Gastroesophageal sphincter (tissue), 4 donors: ENCODE measurements at places on chromosomes 1 and 21. TPM values are rescaled to one million over a fixed set of nuclear protein-coding genes. Genes with fewer than 3 reads are reported as not detected.

GRCh38 chr1:41444785-41445184 lies 39.7 kb downstream of the EDN2 start:
- H3K36me3 ChIP-seq: no peaks in the 10 kb centered on the region
- no peaks in the 10 kb centered on the region for H3K27me3 ChIP-seq
- no peak overlapping the region for H3K4me3 ChIP-seq
- no peak overlapping the region for H3K27ac ChIP-seq
- H3K4me1 ChIP-seq: no peaks in the 10 kb centered on the region

DNA sequence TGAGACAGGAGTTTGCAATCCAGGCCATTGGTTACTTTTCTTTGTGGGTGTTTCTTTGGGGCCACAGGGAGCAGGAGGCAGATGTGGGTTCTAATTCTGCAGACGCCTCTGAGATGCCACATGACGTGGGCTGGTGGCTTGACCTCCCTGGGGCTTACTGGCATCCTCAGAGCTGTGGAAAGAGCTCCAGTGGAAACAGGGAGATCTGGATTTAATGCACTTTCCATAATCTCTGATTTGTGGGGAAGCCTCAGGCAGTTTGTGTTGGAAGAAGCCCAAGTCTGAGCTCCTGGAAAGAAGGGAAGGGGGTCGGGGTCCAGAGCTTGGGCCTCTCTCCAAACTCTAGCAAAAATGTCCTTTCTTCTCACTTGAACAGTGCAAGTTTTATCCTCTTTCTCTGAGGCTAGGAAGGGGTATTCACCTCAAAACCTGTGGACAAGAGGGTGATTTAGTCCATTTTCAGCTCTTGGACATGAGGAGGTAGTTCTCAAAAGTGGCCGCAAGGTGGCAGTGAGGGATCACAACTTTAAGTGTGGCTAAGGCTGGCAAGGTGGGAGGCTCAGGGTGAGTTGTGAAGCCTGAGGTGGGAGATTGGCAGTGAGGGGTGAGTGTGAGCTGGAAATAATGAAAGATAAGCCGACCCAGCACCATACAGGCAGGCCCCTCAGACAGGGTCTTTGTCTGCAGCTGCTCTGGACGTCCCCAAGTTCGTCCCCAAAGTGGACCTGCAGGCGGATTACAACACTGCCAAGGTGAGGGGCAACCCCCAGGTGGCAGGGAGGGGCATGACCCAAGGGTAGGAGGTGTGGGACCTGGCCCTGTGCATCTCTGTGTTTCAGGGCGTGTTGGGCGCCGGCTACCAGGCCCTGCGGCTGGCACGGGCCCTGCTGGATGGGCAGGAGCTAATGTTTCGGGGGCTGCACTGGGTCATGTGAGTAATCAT lies 9.2 kb downstream of the IKBKE start:
- no peaks in the 10 kb centered on the region for H3K36me3 ChIP-seq
- peak; percentile 58 for ATAC-seq
- no peak overlapping the region for H3K27ac ChIP-seq

DNA sequence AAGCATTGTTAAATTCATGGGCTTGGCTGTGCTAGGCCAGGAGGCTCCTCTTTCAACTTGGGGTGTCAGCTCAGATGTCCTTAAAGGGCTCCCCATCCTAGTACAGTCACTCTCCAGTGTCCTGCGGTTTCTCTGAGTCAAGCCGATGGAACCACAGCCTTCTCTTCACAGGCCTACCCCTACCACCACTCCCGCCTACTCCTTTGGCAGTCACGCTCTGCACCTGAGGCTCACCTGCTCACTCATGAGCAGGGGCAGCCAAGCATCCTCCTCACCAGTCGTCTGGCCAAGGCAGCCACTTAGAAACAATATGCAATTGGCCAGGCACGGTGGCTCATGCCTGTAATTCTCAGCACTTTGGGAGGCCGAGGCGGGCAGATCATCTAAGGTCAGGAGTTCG lies 3.6 kb downstream of the ACOT7 start:
- no peak overlapping the region for H3K4me3 ChIP-seq
- no peaks in the 10 kb centered on the region for H3K36me3 ChIP-seq
- H3K4me1 ChIP-seq: peaks cover 6% of the 10 kb centered on the region
- no peak for ATAC-seq
- no peaks in the 10 kb centered on the region for H3K27me3 ChIP-seq

DNA sequence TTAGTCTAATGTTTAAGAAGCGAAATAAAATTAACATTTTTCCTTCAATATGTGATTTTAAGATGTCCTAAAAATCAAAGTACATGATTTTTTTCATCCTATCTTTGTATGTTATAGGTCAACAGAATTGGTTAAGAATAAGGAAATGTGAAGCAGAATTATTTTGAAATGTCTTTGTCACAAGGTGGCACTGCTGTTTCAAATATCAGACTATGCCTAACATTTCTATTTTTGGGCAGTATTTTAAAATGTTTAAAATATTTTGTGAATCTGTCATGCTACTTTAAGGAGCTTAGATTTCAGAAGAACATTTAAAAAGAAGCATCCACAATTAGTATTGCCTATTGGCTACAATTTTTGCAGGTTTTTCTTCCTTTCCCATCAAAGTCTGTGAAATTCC lies 38.7 kb downstream of the AMY1C start:
- no peaks in the 10 kb centered on the region for H3K27me3 ChIP-seq
- H3K4me3 ChIP-seq: no peak overlapping the region
- no peak overlapping the region for H3K27ac ChIP-seq
- no peak for ATAC-seq
- no peaks in the 10 kb centered on the region for H3K4me1 ChIP-seq
- H3K36me3 ChIP-seq: no peaks in the 10 kb centered on the region

DNA sequence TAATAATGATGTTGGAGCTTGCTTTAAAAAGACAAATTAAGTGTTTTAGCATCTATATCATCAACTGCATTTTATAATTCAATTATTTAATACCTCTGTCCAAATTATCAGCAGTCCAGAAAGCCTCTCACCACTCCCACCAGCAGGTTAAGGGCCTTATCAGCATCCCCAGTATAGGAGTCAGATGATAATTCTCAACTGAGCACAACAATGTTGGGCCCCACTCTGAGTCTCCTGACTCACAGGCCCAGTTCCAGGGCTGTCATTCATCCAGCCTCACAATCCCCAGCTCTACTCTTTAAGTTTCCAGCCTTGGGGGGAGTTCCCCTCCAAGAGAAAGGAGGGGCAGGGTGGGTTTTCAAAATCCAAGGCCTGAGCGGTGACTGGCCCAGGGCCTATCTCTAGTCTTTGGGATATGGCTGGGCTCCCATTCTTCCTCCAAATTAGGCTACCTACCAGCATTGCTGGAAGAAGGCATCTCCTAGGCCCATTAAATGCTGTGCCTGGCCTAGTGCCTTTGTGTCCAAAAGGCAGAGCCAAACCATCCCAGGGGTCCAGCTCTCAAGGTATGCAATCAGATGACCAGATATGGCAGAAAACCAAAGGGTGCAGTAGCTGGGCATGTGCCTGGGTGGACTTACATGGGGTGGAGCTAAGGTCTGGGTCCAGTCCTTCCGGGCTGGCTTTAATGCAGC lies 134.1 kb downstream of the GLUL start:
- H3K4me3 ChIP-seq: no peak overlapping the region
- H3K27ac ChIP-seq: no peak overlapping the region
- ATAC-seq: no peak
- no peaks in the 10 kb centered on the region for H3K27me3 ChIP-seq

- no peaks in the 10 kb centered on the region for H3K27me3 ChIP-seq
- no peak for ATAC-seq
- no peak overlapping the region for H3K4me3 ChIP-seq
- no peak overlapping the region for H3K27ac ChIP-seq
- no peaks in the 10 kb centered on the region for H3K4me1 ChIP-seq
Measured at GRCh38 chr1:94666797-94667196, 125.2 kb upstream of the F3 start.

GRCh38 chr1:61337981-61338848 lies 255.9 kb downstream of the NFIA start:
- H3K4me3 ChIP-seq: peak overlapping the region; percentile 22
- peak overlapping the region; percentile 86 for H3K27ac ChIP-seq
- H3K4me1 ChIP-seq: peaks cover 21% of the 10 kb centered on the region
- H3K36me3 ChIP-seq: peaks cover 2% of the 10 kb centered on the region
- peak; percentile 85 for ATAC-seq

GRCh38 chr1:54442185-54442584 lies 36.0 kb upstream of the SSBP3 start:
- no peaks in the 10 kb centered on the region for H3K36me3 ChIP-seq
- no peak for ATAC-seq
- no peak overlapping the region for H3K4me3 ChIP-seq
- no peaks in the 10 kb centered on the region for H3K27me3 ChIP-seq
- no peaks in the 10 kb centered on the region for H3K4me1 ChIP-seq
- no peak overlapping the region for H3K27ac ChIP-seq

GRCh38 chr1:23825076-23825761 lies at the start of gene HMGCL:
Gene HMGCL (minus strand): TSS chr1:23825429. CDS start chr1:23825415, 14 bp downstream.
- H3K36me3 ChIP-seq: no peaks in the 10 kb centered on the region
- ATAC-seq: peak; percentile 97
- no peaks in the 10 kb centered on the region for H3K27me3 ChIP-seq

DNA sequence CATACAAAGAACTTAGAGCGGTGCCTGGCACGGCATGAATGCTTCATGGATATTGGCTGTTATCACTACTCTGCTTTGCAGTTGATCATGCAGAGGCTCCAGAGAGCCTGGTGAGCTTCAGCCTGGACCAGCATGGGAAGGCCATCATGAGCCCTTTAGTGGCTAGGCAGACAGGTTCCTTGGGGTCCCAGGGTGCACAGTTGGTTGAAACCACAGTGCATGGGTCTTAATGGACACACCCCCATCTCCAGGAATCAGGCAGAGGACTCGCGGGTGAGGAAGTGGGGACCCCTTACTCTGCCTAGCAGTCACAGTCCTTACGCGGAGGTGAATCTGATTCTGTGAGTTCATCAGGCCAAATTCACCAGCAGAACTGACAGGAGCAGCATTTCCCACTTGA lies 1.1 kb downstream of the GJB5 start:
- H3K27ac ChIP-seq: no peak overlapping the region
- H3K36me3 ChIP-seq: no peaks in the 10 kb centered on the region
- peaks cover 37% of the 10 kb centered on the region for H3K27me3 ChIP-seq

- H3K27ac ChIP-seq: peak overlapping the region; percentile 57
- peaks cover 5% of the 10 kb centered on the region for H3K36me3 ChIP-seq
- H3K27me3 ChIP-seq: no peaks in the 10 kb centered on the region
- H3K4me3 ChIP-seq: no peak overlapping the region
- no peak for ATAC-seq
Measured at GRCh38 chr1:226653311-226653921, 85.7 kb downstream of the ITPKB start.

DNA sequence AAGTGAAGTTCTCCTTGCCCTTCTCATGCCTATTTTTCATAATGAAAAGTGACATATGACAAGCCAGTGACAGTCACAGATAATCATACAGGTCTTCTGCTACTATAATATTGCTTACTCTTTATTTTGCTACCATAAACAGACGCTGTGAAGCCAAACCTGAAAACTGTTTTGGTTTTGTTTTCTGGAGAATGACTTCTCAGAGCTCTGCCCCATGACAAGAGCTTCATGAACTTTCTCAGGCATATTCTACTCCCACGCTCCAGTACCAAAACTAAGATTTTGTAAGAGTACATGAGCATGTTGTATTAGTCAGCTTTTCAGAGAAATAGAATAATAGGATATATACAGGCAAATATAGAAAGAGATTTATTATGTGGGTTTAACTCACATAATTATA lies 64.3 kb upstream of the VTCN1 start:
- H3K36me3 ChIP-seq: no peaks in the 10 kb centered on the region
- H3K27me3 ChIP-seq: no peaks in the 10 kb centered on the region
- H3K4me1 ChIP-seq: no peaks in the 10 kb centered on the region
- no peak overlapping the region for H3K4me3 ChIP-seq
- ATAC-seq: no peak

DNA sequence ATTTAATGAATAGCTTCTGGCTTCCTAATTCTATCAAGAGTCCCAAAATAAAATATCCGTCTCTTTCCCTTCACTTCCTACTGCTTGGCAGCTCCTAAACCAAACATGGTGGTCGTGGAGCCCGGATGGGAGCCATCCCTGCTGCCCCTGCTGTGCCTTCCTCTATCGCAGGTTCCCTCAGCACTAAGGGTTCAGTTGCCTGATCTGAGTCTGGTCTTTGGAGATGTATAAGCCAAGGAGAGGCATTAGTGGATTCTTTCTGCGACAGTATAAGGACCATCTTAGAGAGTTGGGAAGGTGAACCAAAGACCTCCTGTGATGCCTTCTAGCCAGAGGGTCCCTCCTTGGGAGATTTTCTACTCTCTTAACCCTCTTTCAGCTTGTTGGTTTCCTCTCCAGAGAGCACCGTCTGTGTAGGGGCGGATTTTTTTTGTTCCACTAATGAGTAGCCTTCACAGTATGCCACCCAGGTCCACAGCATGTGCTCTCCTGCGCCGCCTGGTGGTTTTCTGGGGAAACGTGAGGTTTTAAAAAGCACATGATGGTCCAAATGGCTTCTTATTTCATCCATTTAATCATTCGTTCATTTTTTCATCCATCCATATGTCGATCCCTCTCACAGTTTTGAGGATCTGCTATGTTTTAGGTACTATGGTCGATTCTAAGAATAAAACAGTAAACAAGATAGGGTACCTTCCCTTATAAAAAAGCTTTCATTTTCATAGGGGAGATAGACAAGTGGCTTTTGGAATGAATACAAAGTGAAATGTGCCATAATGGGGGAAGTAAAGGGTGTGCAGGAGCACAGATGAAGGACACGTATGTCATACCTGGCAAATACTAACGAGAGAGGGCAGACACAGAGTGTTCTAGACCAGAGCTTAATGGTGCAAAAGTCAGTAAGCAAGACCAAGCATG lies 71.0 kb downstream of the NFASC start:
- no peak overlapping the region for H3K4me3 ChIP-seq
- ATAC-seq: peak; percentile 77
- H3K27me3 ChIP-seq: no peaks in the 10 kb centered on the region
- H3K27ac ChIP-seq: peak overlapping the region; percentile 65

- peaks cover 25% of the 10 kb centered on the region for H3K36me3 ChIP-seq
- no peak overlapping the region for H3K27ac ChIP-seq
- H3K27me3 ChIP-seq: no peaks in the 10 kb centered on the region
- no peak overlapping the region for H3K4me3 ChIP-seq
- ATAC-seq: no peak
Measured at GRCh38 chr1:108961198-108961597, 2.1 kb downstream of the CLCC1 start.

- H3K27ac ChIP-seq: peak overlapping the region; percentile 92
- H3K36me3 ChIP-seq: no peaks in the 10 kb centered on the region
- H3K4me3 ChIP-seq: no peak overlapping the region
- H3K27me3 ChIP-seq: no peaks in the 10 kb centered on the region
- ATAC-seq: no peak
Measured at GRCh38 chr1:19400875-19401534, 84.3 kb downstream of the CAPZB start.

- no peaks in the 10 kb centered on the region for H3K4me1 ChIP-seq
- H3K27ac ChIP-seq: no peak overlapping the region
- H3K4me3 ChIP-seq: no peak overlapping the region
- H3K27me3 ChIP-seq: peaks cover 63% of the 10 kb centered on the region
- no peaks in the 10 kb centered on the region for H3K36me3 ChIP-seq
Measured at GRCh38 chr1:5161372-5161771, 507.0 kb downstream of the AJAP1 start.

Gene OR2T29
- total RNA-seq: not detected

Gene KRTAP10-8
- total RNA-seq: not detected

Gene ATP5IF1
- total RNA-seq: 266 TPM

Gene KCNN3
- 6.6 TPM for total RNA-seq

Gene IARS2
- total RNA-seq: 79.2 TPM

Gene OLFML3
- 155 TPM for total RNA-seq

Gene SLC44A3
- 3.9 TPM for total RNA-seq

Gene MROH9
- total RNA-seq: not detected

Gene FAM43B
- 1.3 TPM for total RNA-seq

Gene LGR6
- 2.8 TPM for total RNA-seq

Gene CD1B
- not detected for total RNA-seq

Gene FMOD
- total RNA-seq: 19.3 TPM
